ENCODE measurements at places on chromosomes 7 and 10.

DNA sequence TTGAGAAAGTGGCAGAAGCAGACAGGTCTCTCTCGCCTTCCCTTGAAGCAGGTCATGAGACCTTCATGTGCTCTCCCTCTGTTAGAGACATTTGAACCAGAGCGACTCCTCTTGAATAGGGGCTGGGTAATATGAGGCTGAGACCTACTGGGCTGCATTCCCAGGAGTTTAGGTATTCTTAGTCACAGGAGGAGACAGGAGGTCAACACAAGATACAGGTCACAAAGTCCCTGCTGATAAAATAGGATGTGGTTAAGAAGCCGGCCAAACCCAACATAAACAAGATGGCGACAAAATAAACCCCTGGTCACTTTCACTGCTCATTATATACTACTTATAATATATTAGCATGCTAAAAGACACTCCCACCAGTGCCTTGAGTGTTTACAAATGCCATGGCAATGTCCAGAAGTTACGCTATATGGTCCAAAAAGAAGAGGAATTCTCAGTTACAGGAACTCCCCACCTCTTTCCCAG lies 43.5 kb upstream of the MSRB2 start:
- no peak for DNase-seq

DNA sequence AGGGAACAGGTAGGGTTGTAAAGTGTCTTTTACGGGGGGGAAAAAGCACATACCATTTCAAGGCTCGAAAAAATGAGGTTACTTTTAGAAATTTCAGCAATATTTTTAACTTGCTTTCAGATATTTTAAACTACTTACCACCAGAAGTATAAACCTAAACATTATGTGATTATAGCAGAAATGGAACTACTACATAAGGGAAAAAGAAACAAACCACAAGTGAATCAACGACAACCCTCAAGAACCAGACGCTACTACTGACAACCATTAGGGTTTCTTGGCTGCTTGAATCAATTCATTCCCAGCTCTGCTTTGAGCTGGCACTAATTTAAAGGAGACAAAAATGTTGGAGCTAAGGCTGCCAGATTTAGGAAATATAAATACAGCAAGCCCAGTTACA lies 80.1 kb downstream of the ZFAND4 start:
- DNase-seq: no peak

DNA sequence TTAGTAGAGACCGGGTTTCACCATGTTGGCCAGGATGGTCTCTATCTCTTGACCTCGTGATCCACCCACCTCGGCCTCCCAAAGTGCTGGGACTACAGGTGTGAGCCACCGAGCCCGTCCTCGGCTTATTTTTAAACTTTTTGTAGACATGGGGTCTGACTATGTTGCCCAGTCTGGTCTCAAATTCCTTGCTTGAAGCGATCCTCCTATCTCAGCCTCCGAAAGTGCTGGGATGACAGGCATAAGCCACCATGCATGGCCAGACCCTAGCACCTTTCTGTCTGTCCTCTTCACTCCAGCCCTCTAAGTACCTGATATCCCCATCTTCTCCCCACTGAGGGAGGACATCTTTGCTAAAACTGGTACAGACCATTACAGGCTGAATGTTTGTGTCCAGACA lies 41.4 kb downstream of the TMEM130 start:
- DNase-seq: no peak

DNA sequence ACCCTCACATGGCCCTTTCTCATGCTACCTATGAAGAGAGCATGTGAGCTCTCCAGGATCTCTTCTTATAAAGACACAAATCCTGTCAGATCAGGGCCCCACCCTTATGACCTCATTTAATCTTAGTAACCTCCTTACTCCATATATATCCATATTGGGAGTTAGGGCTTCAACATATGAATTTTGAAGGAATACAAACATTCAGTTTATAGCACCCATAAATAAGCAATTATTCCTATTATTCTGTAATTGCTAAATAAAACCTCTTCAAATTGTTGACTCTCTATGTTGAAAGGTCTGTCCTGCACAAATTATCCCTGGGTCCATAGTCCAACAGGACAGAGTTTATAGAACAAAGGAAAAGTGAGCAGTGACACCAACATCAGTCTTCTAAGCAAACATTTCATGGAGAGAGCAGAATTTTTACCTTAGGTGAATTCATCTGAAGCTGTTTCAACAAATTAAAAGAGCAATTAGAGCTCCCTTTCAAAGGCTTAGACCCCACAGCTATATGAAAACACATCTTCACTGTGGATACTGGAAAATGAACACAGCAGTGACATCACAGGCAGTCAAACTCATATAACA lies 12.2 kb downstream of the DOCK4 start:
- no peak for DNase-seq

GRCh38 chr7:134098072-134098471 lies 29.1 kb upstream of the LRGUK start:
- DNase-seq: no peak
